ENCODE measurements at places on chromosomes 13 and 19.
A peak's percentile ranks its signal among the peaks of the same experiment; 100 is the strongest.

- peak; percentile 14 for DNase-seq
These were observed 1.9 kb downstream of the FOXO1 start for GRCh38 chr13:40664350-40665125.

GRCh38 chr13:98576200-98576945 lies 534 bp downstream of the STK24 start:
- DNase-seq, result peak; percentile 32

- DNase-seq, result no peak
These were observed 43.6 kb downstream of the STOML3 start for GRCh38 chr13:38947054-38947453.

- no peak for DNase-seq
These were observed 630.2 kb downstream of the UQCRFS1 start for GRCh38 chr19:28582796-28583195.

- DNase-seq, result no peak
These were observed 7.2 kb upstream of the SERTM1 start for GRCh38 chr13:36666477-36667229.

GRCh38 chr13:98054301-98054700 lies 88.6 kb upstream of the FARP1 start:
- no peak for DNase-seq

- DNase-seq, result no peak
These were observed 2.8 kb downstream of the ERFL start for GRCh38 chr19:41925208-41926003.

DNA sequence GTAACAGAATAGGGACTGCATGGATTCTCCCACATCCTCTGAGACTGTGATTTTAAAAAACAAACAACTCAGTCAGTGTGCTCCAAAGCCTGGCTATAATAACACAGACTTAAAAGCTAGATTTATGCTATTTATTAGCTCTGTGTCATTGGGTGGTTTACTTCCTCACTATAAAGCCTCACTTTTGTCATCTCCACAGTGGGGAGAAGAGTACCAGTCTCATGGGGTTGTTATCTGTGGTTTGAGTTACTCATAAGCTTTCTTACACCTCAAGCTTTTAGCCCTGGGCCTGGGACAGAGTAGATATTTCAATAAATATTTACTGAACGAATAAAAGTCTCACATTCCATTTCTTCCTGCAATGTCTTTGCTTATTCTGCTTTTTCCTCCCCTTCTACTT lies 5.3 kb downstream of the RNASEH2B start:
- no peak for DNase-seq

- DNase-seq, result peak; percentile 97
These were observed at the start of gene GPX4 for GRCh38 chr19:1103708-1104310. Gene GPX4 (plus strand): TSS chr19:1103994. CDS start chr19:1104044, 50 bp downstream.

DNA sequence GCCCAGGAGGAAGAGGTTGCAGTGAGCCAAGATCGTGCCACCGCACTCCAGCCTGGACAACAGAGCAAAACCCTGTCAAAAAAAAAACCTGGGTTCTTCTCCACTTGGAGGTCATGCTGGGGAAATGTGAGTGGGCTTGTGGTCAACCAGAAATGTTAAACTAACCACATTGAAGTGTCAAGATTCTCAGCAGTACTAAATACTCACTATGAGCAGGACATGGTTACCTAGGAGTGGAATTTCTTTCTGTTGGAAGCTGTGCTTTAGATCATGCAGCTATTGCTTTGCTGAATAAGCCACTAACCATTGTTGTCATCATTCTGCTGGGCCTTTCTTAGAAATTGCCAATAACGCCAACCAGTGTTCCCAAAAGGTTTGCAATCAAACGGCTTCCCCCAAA lies 253.3 kb upstream of the TSHZ3 start:
- DNase-seq, result no peak

GRCh38 chr13:51252954-51253532 lies 30.8 kb downstream of the FAM124A start:
- DNase-seq, result no peak

DNA sequence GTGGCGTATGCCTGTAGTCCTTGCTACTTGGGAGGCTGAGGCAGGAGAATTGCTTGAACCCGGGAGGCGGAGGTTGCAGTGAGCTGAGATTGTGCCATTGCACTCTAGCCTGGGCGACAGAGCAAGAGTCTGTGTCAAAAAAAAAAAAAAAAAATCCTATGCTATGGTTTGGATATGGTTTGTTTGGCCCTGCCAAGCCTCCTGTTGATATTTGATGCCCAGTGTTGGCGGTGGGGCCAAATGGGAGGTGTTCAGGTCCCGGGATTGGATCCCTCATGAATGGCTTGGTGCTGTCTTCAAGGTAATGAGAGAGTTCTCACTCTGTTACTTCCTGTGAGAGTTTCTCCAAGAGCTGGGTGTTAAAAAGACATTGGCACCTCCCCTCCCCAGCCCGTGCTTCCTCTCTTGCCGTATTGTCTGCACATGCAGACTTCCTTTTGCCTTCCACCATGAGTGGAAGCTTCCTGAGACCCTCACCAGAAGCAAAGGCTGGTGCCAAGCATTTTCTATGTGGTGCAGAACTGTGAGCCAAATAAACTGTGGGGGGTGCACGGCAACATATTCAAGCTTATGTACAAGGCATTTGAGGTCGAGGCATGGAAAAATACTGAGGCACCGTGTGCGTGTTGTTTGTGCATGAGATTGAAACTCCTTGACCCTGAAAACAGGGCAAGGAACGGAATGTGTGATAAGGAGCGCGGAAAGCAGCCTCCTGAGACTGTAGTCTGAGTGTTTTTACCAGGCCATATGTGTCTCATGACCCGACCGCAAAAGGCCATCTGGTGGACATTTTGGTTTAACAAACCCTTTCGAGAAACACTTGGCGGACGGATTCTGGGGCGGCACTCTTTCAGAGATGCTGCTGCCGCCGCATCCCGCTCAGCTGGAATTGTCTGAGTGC lies 7.3 kb downstream of the SIGLEC9 start:
- no peak for DNase-seq

DNA sequence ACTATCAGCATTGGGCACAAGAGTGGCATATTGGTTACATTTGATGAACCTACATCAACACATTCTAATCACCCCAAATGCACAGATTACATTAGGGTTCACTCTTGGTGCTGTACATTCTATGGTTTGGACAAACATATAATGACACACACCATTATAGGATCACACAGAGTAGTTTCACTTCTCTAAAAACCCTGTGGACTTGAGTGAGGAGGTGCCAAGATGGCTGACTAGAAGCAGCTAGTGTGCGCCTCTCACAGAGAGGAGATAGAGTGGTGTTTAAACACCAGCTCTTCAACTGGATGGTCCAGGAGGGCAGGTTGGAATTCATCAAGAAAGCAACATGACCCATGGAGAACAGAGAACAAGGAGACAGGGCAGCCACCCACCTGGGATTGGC lies 265.6 kb downstream of the TDRD3 start:
- DNase-seq, result no peak

- DNase-seq, result peak; percentile 75
These were observed 10.6 kb upstream of the UBE2S start for GRCh38 chr19:55418185-55418584.

DNA sequence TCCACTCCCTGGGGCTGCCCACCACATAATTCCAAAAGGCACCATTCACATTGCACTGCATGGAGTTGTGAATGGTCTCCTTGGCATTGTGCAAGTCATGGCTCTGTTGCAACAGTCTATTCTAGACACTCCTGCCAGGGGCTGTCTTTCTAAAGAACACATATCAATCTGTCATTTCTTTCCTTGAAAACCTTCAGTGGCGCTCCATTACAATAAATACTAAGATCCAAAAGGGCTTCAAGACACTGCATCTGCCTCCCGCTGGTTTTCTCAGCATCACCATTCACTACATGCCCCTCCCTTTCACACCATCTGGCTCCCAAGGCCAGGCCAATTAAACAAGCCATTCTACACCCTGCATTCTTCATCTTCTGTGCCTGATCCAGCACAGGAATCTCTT lies 32.2 kb upstream of the TM9SF2 start:
- no peak for DNase-seq

GRCh38 chr13:21060338-21061028 lies 903 bp downstream of the LATS2 start:
- DNase-seq, result no peak

DNA sequence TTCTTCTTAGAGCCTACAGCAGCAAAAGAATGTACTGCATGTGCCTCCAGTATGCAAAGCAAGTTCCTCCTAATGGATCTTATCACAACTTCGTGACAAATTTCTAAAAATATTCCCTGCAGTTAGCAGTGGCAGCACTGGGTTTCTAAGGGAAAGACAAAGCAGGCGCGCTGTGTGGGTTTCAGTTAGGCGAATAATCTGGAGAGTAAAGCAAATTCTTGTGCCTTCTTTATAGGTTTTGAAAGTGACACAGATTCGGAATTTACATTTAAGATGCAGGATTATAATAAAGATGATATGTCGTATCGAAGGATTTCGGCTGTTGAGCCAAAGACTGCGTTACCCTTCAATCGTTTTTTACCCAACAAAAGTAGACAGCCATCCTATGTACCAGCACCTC lies 167.9 kb downstream of the LMO7 start:
- DNase-seq, result no peak

GRCh38 chr13:25288966-25289365 lies 1.7 kb upstream of the MTMR6 start:
- no peak for DNase-seq

DNA sequence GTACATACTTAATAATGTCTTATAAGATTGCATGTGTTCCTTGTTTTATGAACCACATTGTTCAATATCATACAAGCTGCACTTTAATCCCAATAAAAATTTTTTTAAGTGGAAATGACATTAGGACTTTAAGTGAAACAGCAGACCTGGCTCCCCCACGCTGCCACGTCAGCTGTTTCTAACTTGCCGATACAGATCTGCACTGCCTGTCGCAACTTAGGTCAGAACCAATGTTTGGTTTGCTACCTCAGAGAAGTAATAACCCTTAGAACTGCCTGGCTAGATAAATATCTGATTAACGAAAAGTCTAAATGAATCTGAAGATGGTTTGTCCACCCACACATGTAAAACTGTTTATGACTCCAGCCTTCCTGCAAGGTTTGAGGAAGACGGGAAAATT lies 327.5 kb upstream of the DACH1 start:
- DNase-seq, result no peak

DNA sequence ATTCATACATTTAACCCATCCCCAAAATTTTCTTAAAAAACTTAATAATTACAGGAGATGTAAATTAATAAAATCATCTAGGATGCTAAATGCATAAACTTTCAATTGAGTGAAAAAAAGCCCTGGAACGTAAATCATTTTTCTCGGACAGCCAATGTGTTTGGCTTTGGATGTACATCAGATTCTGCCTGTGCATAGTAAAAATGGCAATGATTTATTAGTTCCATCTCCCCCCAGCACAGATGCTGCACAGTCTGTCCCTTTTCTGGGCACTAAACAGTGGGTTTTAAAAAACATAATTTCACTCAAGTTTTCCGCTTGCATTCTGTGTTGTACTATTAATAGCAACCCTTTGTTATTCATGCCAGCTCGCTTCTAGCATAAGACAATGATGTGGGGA lies 147.7 kb downstream of the TM9SF2 start:
- DNase-seq, result no peak

Measured in ACHN (cell line).